CD4-positive, alpha-beta T cell treated with Interleukin-17A for 1 hour (primary cell): ENCODE measurements at places on chromosomes 1 and 21.

GRCh38 chr21:26127918-26128317 is 42.7 kb downstream of the APP start:
- DNase-seq: no peak

DNA sequence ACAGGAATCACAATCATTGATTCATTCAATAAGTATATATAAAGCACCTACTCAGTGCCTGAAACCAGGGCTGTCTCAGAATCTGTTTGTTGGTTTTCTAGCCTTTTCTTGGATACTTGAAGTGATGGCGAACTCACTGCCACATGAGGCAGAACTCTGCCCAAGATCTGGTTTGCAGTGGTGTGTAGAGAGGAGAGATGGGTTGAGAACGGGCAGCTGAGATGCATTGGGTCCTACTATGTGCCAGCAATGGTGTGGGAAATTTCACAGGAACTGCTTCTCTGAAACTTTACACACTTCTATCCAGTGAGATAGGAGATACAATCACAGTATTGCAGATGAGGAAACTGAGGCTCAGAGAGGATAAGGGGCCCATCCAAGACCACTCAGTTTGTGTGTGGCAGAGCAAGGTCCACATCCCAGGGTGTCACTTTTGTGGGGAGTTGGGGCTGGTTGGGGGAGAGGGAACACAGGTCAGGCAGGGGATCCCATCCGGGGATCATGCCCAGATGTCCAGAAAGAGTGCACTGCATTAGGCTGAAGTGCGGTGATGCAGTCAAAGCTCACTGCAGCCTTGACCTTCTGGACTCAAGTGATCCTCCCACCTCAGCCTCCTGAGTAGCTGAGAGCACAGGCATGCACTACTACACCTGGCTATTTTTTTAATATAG is 83.7 kb upstream of the IFFO2 start:
- DNase-seq: no peak

- peak; percentile 98 for DNase-seq
Observed at GRCh38 chr1:156456625-156457465, 43.7 kb downstream of the MEF2D start.

DNA sequence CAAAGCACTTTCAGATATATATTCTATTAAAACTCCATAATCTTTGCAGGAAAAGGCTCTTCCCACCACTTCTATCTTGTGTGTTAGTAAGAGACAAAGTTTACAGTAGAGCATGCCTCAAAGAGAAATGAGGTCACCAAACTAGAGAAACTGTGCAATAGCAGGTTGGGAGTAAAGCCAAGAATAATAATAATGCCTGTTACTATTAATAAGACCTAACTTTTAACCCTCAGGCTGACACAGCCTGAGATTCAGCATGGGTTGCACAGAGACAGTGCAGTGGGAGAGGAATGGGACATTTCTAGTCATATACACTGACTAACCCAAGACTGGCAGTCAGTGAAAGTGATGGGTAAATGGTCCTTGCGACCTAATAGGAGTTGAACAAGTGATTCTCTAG is 320.2 kb upstream of the NFIA start:
- no peak for DNase-seq

DNA sequence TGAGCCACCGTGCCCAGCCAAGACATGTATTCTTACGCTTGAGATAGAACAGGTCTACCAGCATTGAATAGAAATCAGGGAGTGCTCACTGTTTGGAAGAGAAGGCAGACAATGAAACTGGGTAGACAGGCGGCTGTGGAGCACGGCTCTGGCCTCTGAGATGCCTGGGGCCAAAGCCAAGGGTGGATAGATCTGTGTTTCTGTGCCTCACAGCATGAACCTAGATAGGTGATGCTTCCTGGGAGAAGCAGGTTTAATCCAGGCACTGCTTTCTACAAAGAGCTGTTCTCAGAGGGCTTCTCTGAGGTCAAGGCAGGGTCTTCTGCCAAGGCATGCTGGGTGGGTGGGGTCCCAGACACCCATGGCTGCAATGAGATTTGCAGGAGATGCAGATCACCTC is 24.6 kb upstream of the PRSS38 start:
- DNase-seq: no peak

GRCh38 chr1:59238333-59238934 is 58.5 kb upstream of the FGGY start:
- DNase-seq: no peak

DNA sequence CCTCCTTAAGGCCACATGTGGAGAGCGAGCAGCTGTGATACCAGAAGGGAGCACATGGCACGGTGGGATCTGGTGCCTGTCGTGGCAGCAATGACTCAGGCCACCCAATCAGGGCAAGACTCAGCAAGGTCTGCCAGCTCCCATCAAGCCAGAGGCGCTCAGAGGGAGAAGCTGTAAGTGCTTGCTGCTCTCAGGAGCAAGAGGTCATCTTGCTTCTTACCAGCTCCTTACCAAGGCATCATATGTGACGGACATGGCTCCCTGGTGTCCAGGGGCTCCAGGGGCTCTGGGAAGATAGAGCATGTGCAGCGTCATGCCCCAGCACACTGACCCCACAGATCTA is 72.9 kb downstream of the ITPKB start:
- DNase-seq: no peak

DNA sequence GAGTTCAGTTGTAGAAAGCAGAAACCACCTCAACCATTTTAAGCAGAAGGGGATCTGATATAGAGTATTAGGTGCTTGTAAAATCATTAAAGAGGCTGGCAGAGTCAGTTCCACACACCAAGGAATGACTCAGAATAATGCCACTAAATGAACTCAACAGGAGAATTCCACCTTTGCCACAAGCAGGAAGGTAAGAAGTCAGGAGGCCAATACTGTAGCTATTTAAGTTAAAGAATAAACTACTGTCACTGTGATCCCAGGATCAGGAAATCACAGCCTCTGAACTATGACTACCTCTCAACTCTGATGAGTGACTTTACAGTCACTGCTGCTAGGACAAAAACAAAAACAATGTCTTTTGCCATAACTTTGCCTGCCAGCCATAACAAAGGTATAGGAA is 52.5 kb upstream of the PRMT6 start:
- DNase-seq: no peak

GRCh38 chr1:73564294-73564693 is 633.7 kb downstream of the LRRIQ3 start:
- no peak for DNase-seq

DNA sequence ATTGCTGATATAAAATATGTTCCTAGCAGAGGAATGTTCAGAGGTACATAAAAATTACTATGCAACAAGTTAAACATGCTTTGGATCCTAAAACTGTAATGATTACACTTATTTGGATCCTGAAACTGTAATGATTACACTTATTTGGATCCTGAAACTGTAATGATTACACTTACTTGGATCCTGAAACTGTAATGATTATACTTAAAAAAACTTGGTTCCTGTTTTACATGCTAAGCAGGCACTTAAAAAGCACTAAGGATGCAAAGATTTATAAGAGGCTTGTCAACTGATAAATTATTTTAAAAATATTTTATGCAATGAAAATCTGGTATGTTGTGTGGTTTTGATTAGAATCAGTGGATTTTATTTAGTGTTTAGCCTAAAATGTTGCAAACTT is 47.7 kb downstream of the ZNHIT6 start:
- no peak for DNase-seq

- DNase-seq: no peak
Observed at GRCh38 chr21:14592296-14593000, 46.3 kb upstream of the SAMSN1 start.

- no peak for DNase-seq
Observed at GRCh38 chr1:208486677-208487076, 242.5 kb upstream of the PLXNA2 start.

- no peak for DNase-seq
Observed at GRCh38 chr1:12436817-12437599, 181.0 kb downstream of the DHRS3 start.
